Mammary epithelial cell (primary cell): ENCODE measurements at places on chromosomes 12 and 14. TPM values are rescaled to one million over a fixed set of nuclear protein-coding genes. Genes with fewer than 3 reads are reported as not detected.

TEX52 gene
- total RNA-seq, result not detected in 2 replicates

VWF gene
- total RNA-seq, result under 0.01 TPM

SAMD4A gene
- 42.0 and 59.8 TPM in 2 replicates for total RNA-seq

LRP1 gene
- total RNA-seq, result 31.8 and 33.2 TPM in 2 replicates

ST8SIA1 gene
- total RNA-seq, result 0.87 and 1.1 TPM in 2 replicates

TMEM132C gene
- total RNA-seq, result not detected in 2 replicates

FOXM1 gene
- total RNA-seq, result 1.0 TPM

FOXG1 gene
- total RNA-seq, result not detected

DAO gene
- total RNA-seq, result not detected in 2 replicates

FAM90A1 gene
- not detected for total RNA-seq

C12orf76 gene
- total RNA-seq, result 5.5 TPM

AMHR2 gene
- not detected for total RNA-seq

TMEM119 gene
- not detected in 2 replicates for total RNA-seq

PRIM1 gene
- 5.0 TPM for total RNA-seq

APOF gene
- not detected in 2 replicates for total RNA-seq

DDIT3 gene
- total RNA-seq, result 66.1 and 179 TPM in 2 replicates

KSR2 gene
- total RNA-seq, result 0.05 and 0.08 TPM in 2 replicates

POTEM gene
- total RNA-seq, result not detected

CFAP73 gene
- not detected in 2 replicates for total RNA-seq

OLR1 gene
- 0.17 TPM for total RNA-seq

AGAP2 gene
- total RNA-seq, result 0.69 and 0.99 TPM in 2 replicates

NTS gene
- not detected in 2 replicates for total RNA-seq

CLEC7A gene
- total RNA-seq, result not detected

NEDD8 gene
- 274 and 288 TPM in 2 replicates for total RNA-seq

MSRB3 gene
- 56.8 TPM for total RNA-seq

SDR9C7 gene
- not detected in 2 replicates for total RNA-seq

TMTC1 gene
- 106 TPM for total RNA-seq

RASSF9 gene
- total RNA-seq, result 13.5 TPM

NPFF gene
- not detected for total RNA-seq

RD3L gene
- not detected in 2 replicates for total RNA-seq

SOAT2 gene
- total RNA-seq, result not detected

RIC8B gene
- total RNA-seq, result 9.2 and 9.3 TPM in 2 replicates
